ENCODE measurements at places on chromosomes 3 and 15. TPM values are rescaled to one million over a fixed set of nuclear protein-coding genes. Genes with fewer than 3 reads are reported as not detected.

Gene VPS18
- 24.3 TPM for total RNA-seq

Gene GOLGA8T
- 1.9 TPM for total RNA-seq

Gene NAA50
- 166 TPM for total RNA-seq

Gene NDN
- 0.07 TPM for total RNA-seq

Gene ZNF620
- total RNA-seq = 2.0 TPM

Gene C2CD4B
- total RNA-seq = 0.10 TPM

Measured in A549 treated with dexamethasone at 1 μM for 4 hours (cell line).